ENCODE measurements at places on chromosomes 7 and 10.

DNA sequence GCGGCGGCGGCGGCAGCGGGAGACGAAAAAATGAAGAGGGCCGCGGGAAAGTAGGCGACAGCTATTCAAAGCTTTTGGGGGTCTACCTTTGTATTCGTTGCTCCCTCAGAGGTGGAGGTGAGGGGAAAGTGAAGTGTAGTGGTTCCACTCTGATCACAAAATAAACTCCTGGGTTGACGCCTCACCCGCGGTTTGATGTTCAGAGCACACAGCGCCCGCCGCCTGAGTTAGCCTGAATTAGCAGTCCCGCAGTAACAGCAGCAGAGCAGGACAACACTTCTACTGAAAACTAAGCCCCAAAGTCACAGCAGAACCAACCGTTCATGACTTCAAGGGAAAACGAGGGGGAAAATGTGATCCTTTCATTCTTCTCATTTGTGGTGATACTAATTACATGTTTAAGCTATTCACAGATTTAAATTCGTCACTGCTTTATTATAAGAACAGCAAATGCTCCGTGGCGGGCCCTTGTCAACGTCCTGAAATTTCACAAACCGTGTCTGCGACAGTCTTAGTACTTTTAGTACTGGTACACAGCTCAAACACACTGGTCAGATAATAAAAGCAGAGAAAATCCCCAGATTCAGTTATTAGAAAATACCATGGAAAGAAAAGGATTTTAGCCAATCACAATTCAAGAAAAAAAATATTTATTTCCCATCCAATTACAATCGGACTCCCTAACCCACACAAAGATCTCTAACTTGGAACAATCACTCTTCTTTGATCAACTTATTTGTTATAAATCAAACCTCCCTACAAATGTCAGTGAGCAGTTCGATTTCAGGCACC is 563 bp upstream of the JMJD1C start:
- DNase-seq: no peak

DNA sequence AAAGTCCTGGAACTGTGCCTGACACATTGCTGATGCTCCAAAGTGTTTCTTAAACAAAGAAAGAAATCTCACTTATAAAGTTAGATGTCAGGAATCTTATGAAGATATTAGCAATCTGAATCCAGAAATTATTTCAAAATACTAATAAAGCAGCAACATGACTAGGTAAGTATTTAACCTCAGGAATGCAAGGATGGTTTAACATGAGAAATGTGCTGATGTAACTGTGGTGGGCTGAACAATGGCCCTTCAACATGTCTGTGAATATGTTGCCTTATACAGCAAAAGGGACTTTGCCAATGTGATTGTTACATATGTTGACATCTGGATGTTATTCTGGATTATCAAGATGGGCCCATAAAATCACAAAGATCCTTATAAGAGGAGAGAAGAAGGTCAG is 87.1 kb downstream of the TEX36 start:
- DNase-seq: no peak

DNA sequence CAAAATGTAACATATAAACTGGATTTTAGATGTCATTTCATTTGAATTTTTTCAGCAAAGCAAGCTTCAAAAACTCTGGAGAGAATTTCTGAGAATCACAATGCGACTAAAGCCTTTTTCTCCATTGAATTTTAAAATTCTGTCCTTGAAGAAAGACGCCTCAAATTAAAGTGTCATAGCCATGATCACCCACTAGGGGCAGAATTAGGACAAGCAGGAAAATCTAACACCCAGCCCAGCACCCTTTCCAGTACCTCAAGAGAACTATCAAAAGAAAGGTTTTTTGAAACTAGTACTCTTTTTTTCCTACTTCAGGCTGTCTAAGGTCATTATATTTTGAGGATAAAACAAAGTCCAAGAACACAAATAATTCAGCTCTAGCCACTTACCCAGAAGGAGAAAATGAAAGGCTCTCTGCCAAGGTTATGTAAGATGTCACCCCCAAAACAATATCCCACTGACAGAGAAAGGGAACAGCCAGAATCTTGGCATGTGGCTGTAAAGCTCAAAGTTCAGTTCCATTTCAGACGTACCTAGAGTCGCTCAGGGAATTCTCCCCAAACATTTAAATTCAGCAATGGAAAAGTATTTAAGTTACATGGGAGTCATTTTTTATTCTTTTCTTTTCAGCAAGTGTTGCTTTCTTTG is 299.4 kb downstream of the SNX13 start:
- no peak for DNase-seq

DNA sequence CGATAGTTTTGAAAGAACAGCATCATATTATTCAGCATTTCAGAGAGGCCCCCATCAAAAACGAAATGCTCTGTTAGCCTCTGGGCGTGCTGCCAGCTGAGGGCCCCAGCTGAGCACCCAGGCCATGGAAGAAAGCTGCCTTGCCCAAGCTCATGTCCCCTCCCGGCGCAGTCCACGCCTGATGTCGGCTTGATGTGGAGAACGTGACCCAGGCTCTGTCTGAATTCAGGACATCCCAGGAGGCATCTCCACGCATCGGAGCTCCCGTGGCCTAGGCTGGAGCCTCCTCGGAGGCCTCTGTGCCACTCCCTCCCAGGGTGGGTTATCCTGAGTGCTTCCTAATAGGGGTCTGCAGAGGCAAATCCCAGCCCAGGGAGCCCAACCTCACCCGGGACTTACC is 218.3 kb upstream of the AKR1E2 start:
- no peak for DNase-seq

DNA sequence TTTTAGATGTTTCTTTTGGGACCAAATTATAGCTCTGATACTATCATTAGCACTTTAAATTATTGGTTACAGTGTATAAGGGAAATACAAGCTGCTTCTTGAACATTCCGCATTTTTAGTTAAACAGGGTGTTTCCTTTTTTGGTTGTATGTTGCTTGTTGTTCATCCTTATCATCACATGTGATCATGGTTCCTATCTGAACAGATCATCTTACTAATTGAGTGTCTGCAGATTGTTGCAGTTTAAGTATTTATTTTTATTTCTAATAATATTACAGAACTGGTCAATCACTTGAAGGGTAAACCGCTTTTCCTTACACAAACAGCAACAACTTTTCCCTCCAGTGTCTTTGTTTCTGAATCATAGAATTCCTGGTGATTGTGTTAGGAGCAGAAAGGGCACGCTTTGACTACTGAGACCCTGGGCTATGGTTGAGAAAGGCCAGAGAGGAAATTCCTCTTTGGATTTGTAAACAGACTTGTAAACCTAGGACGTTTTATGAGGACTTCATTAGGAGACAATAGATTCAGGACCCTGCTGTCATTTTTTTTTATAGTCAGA is 37.2 kb downstream of the CHN2 start:
- DNase-seq: no peak

GRCh38 chr10:35004651-35005050 is 85.5 kb downstream of the CUL2 start:
- DNase-seq: no peak

- no peak for DNase-seq
These were observed 542.2 kb upstream of the FOXK1 start for GRCh38 chr7:4139656-4140625.

GRCh38 chr7:108285003-108285368 is 154.8 kb upstream of the LAMB4 start:
- no peak for DNase-seq

DNA sequence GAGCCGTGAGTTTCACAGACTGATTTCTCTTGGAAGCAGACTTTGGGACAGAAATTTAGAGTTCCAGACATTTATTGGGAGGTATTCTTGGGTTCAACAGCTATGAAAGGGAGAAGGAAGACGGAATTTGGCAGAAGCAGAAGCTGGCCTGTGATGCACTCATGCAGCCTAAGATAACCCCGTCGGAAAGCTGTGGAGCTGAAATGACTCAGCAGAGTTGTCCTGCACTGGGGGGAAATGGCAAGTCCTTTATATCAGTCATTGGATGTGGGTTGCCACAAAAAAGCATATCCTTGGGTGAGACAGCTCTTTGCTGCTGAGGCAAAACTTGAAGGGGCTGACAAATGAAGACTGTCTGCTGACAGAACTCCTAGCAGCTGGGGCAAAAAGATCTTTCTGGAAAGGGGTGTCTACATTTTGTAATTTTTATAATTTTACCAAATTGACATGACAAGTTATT is 11.5 kb upstream of the MICU1 start:
- DNase-seq: no peak
